ENCODE measurements at places on chromosomes 1 and 21.

DNA sequence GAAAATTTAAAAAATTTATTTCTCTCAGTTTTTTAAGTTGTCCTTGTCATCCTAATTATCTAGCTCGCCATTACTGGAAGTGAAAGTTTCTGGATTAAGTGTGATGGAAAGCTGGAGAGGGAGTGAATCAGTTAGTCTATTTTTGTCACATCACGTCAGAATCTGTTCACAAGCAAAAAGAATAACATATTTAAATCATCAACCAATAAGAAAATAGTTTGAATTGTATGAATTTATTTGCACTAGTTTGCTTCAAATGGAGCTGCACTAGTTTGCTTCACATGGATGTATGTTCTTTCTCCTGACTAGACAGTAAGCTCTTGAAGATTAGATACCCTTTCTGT is 22.8 kb downstream of the PHC2 start:
- no peak for DNase-seq

DNA sequence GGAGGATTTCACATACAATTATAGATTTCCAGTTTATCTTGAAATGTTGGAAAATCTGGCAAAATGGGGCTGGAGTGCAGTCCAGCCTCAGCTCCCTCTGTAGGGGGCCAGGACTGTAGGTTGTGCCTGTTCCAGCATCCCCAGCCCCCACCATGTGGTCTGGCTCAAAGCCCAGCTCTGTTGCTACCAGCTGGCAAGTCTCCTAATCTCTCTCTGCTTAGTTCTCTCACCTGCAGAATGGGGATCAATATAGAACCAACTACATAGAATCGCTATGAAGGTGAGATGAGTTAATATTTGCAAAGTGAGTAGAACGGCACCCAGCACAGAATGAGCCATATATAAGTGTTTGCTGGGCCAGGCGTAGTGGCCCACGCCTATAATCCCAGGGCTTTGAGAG is 50.0 kb upstream of the TARDBP start:
- DNase-seq: no peak

DNA sequence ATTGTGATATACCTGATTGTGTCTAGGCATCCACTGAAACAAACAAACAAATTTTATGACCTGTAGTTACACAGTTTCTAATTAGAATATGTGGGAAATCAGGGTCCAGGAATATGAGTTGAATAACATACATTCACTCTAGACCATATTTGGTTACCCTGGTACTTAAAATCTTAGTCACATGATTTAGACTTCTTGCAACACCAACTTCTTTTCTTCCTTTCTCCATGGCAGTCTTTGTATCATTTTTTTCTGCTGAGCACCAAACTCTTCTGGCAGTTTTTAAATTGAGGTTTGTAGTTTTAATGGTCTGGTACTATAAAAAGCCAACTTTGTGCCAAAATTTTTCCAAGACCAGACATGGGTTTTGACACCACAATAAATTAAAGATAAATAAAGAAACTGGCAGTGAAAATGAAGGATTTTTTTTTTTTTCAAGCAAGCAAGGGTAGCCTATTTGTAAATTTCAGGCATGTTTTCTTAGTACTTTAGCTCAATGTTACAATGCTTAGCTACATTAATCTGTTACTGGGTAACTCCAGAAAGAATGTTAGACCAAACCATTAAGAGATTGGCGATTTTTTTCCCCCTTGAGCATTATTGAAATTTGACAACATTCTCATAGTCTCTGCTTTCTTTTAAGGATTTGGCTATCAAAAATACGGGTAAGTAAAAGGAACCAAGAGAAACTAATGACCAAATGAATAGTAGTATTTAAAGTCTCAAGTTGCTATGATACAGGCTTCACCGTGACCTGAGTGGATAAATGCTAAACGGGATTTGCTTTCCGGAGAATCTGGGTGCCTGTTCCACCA is 108.5 kb downstream of the NFIA start:
- DNase-seq: no peak

GRCh38 chr1:230231774-230232145 is 164.7 kb downstream of the GALNT2 start:
- no peak for DNase-seq

GRCh38 chr1:66028035-66028434 is 235.3 kb downstream of the PDE4B start:
- no peak for DNase-seq

GRCh38 chr1:245211035-245211749 is 56.4 kb downstream of the KIF26B start:
- no peak for DNase-seq

GRCh38 chr1:169307176-169307575 is 60.4 kb downstream of the NME7 start:
- DNase-seq: no peak

Measured in NCI-H1048 (cell line).